ENCODE measurements at places on chromosomes 7 and 10.
A peak's percentile ranks its signal among the peaks of the same experiment; 100 is the strongest.

DNA sequence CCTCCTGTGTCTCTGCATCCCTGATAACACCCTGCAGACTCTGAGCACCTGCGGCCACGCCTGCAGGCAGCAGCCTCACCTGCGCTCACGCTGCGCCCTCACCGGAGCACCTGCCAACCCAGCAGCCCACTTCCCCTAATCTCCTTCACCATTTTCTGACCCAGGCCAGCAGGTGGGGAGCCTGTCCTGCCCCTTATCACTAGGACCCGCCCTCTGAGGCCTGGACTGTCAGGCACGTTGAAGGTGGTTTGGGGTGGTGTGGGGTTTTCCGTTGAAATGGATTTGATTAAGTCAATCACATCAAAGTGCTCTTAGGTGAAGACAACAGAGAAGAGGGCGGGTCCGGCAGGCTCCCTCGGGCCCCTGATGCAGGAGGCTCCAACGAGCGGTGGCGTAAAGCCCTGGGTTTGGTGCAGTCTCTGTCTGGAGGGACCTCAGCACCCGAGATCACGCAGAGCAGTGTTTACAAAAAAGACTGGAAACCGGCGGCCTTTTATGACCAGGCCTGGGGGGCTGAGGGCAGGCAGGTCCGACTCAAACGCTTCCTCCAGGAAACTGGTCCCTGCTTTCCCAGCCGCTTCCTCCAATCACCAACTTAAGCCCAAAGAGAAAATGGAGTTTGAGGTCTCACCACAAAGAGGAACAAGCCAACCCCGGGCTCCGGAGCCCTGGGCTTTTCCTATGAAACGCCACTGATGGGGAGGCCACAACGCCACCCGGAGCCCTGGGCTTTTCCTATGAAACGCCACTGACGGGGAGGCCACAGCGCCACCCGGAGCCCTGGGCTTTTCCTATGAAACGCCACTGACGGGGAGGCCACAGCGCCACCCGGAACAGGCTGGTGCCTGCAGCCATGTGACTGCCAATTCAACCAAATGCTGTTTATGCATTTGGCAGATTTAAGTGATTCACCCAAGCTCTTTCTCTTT, 45.5 kb downstream of the DPYSL4 start:
- DNase-seq, result no peak

- no peak for DNase-seq
These were observed 30.4 kb upstream of the DGKI start for GRCh38 chr7:137877027-137877675.

- DNase-seq, result no peak
These were observed 143.5 kb downstream of the RGS10 start for GRCh38 chr10:119398996-119399395.

DNA sequence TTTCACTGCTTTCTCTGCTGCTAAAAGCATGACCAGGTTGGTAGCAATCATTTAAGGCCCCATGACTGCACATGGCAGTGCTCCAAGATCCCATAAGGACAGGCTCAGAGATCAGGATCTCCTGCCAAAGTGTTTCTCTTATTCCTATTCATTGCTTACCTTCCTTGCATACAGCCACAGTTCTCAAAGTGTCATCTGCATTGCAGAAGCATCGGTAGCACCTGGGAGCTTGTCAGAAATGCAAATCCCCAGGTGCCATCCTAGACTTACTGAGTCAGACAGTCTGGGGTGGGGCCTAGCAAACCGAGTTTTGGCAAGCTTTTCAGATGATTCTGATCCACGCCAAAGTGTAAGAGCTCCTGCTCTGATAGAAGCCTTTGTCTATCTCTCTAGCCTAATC, 489.0 kb upstream of the AUTS2 start:
- peak; percentile 35 for DNase-seq

DNA sequence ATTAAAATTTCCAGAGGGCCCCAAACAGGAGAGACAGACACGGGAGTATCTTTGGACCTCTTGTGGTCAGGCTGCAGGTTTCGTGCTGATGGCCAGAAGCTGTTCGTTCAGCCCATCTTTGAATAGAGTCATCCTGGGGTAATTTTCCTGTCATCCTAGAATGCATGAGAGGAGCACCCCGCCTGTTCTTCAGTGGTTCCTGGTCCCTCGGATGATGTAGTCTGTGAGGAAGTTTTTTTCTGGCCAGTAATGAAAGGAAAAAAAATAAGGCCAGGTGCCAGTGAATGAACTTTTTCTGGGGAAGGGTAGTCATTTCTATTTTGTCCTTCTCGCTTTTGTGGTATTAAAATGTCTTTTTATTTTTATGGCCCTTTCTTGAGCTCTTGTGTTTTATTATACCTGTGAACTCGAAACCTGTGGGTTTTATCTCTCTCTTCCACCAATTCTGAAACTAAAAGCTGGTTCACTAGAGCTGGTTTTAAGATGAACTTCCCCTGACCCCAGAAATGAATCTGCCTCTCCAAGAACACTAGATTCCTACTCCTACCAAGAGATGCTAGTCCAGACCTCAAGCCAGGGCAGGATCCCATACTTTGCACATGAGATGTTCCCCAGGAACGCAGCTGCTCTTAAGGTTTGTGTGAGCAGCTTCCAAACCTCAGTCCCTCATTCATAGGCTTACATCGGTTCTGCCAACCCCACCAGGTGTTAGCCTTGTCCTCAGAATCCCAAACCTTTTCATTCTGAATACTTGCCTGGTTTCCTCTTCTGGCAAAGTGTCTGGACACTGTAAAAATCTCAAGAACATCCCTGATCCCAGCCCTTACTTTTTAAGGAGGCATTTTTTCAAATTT, 15.4 kb upstream of the MEST start:
- DNase-seq, result no peak

DNA sequence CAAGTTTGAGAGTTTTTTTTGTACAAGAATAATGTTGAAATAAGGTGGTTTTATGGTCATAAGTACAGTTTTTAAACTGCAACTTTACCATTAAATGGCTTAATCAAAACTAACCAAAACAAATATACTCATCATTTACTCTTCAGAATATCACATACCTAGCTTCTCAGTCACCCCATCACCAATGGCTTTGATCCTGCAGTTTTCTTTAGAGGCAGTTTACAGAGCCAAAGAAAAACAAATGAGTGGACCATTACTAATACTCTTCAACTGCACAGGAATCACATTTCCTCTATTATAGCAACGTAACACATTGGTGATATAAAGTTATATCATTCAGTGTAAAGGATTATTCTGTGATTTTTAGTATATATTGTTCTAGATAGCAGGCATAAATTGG, 576.1 kb upstream of the LRRTM3 start:
- DNase-seq, result no peak

GRCh38 chr7:46524350-46524749, 603.3 kb upstream of the IGFBP3 start:
- no peak for DNase-seq

GRCh38 chr10:80455461-80456349, 1.6 kb downstream of the TSPAN14 start:
- no peak for DNase-seq
